ENCODE measurements at places on chromosomes 6 and 20.

DNA sequence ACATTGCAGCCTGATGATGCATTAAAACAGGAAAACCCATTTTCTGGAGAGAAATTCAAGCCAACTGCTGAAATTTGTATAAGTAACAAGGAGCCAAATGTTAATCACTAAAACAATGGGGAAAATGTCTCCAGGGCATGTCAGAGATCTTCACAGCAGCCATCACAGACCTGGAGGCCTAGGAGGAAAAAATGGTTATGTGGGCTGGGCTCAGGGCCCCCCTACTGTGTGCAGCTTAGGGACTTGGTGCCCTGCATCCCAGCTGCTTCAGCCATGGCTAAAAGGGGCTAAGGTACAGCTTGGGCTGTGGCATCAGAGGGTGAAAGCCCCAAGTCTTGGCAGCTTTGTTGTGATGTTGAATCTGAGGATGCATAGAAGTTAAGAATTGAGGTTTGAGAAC is 479.8 kb downstream of the BCKDHB start:
- no peak for DNase-seq

GRCh38 chr6:686497-686896 is 6.4 kb downstream of the EXOC2 start:
- peak; percentile 34 for DNase-seq

DNA sequence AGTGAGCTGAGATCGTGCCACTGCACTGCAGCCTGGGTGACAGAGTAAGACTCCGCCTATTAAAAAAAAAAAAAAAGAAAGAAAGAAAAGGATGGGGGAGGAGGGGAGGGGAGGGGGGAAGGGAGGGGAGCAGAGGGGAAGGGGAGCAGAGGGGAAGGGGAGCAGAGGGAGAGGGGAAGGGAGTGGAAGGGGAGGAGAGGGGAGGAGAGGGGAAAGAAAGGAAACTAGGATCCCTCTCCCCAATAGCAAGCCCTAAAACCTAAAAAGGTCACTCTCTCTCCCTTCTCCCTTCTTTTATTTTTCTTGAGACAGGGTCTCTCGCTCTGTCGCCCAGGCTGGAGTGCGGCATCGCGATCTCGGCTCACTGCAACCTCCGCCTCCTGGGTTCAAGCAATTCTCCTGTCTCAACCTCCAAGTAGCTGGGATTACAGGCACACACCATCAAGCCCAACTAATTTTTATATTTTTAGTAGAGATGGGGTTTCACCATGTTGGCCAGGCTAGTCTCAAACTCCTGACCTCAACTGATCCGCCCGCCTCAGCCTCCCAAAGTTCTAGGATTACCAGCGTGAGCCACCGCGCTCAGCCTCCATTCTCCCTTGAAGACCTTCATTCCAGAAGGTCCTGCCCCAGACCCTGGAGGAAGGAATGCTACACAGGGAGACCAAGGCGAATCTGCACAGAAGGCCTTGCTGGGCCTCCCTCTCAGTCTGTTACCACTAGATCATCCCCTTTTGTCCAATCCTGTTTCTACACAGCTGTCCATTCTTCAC is 45.8 kb upstream of the PIM1 start:
- no peak for DNase-seq

DNA sequence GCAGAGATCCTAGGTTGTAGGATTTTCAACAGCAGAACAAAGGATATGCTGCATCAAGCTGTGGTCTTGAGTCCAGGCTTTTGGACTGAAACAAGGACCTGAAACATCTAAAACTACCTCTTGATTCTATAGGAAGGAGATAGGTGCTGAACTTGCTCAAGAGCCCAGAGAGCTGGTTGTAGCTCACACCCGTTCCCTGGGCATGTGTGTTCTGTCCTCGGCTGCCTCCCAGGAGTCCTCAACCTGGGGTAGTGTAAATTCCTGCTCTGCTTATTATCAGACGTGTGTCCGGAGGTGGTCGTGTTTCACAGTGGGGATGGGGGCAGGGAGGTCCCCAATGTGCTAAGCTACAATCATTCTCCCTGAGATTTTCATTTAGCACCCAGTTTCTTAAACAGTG is 4.8 kb downstream of the NOP56 start:
- DNase-seq, result no peak

DNA sequence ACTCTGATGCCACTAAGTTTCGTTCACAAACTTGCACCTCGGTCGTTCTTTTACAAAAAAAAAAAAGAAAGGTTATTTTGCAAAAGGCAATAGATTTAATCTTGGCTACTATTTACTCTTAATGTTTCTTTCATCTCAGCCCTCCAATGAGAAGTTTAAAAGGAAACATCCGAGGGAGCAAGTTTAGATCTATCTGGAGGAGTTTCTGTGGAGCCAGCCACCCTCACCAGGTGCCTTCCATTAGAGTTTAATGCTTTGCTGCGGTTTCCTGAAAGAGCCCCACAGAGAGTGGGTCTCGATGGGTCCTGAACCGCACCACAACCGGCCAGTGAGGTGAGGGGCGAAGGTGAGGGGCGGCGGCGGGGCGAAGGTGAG is 632 bp downstream of the PRKN start:
- no peak for DNase-seq

- no peak for DNase-seq
Observed at GRCh38 chr6:68071740-68072139, 563.3 kb upstream of the ADGRB3 start.

DNA sequence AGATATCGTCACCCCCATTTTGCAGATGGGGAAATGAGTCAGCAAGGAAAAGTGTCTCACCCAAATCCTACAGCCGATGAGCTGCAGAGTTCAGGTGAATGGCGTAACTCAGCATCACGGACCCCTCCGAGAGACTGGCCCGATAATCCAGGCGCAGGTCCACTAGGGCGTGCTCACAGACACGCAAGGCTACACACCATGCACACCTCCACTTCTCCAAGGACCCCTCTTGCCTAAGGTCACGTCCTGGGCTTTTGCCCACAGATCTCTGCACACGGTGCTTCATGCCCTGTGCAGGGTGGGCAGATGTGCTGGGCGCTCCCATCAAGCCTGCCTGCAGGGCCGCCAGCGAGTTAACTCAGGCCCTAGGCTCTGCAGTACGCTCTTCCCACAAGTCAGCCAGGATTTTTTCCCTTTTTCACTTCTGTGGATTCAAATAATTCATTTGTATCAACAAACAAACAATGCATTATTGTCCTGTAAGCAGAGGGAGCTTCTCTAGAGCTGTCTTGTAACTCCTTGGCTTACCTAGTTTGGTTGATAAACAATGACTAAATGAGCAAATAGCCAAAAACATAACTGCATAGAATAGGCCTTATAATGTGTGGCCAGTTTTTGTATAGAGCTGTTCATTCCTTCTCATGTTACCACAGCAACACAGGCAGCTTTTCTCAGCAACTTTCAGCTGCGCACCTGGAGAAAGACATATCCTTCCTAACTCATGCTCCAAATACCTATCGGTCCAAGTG is 139.1 kb downstream of the AGPAT4 start:
- DNase-seq, result no peak

- no peak for DNase-seq
Observed at GRCh38 chr6:103875221-103875620, 984.5 kb downstream of the HACE1 start.

DNA sequence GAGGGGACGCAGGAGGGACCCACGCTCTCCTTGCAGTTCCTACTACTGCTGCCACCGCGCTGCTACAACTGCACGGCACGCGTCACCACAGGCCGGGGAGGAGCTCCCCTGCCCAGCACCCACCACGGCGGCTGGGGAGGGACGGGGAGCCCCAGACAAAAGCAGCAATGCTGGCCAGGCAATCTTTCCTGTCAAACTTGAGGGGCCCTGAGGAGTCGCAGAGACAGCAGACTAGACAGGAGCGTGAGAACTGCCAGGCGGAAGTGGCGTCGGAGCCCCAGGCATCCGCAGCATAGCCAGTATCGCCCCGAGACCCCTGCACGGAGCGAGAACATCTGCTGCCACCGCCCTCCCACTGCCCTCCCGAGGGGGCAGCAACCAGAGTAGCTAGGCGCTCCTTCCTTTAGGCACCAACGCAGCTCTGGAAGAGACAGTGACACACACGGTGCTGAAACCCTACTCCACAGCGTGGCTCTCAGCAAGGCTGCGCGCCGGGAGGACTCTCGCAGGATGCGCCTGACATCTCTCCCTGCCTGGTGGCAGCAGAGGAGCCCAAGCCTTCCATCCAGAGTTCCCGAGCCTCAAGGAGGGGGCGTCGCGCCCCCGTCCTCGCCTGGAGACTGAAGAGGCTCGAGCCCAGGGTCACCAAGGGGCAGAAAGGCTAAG is 2.2 kb downstream of the TAF4 start:
- DNase-seq, result no peak

DNA sequence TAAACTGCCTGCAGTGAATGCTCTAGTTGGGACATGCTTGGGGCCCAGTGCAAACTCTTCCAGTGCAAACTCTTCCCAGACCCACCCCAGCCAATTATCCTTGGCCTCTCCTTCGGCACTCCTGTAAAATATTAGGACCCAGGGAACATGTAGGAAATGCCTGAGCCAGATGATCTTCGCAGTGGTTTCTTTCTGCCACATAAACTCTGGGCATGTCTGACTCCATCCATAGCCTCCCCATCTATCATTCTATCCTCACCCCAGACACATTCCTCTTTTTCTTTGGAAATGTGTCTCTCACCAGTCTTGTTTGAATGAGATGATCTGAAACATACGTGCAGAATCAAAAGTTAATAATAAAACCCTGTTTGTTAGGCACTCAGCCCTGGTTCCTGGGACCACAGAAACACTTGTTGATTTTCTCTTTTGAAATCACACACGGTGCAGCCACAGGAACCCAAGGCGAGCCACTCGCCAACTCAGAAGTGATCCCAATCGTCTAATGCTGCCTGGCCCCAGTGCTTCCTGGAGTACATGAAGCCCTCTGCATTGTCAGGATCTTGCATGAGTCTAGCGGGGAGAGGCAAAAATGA is 108.9 kb upstream of the CST7 start:
- peak; percentile 92 for DNase-seq

DNA sequence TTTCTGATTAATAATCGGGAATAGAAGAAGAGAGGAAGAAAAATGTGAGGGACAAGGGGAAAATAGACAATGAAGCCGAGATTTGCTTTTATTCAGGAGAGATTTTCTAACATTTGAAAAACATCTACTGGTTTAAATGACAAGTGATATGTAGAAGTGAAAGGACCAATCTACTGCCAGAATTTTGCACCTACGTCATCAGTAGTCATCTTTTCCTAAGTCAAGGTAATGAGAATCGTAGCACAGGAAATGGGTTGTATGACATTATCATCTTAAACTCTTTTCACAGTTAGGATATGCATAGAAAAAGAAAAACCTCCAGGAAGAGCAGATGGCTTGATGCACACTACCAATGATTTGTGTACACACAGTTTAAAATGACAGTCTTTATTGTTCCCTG is 45.3 kb upstream of the RAB32 start:
- DNase-seq, result no peak

- no peak for DNase-seq
Observed at GRCh38 chr20:63224412-63225081, 8.6 kb upstream of the YTHDF1 start.

GRCh38 chr20:25000268-25000801 is 7.8 kb upstream of the APMAP start:
- DNase-seq, result peak; percentile 80

DNA sequence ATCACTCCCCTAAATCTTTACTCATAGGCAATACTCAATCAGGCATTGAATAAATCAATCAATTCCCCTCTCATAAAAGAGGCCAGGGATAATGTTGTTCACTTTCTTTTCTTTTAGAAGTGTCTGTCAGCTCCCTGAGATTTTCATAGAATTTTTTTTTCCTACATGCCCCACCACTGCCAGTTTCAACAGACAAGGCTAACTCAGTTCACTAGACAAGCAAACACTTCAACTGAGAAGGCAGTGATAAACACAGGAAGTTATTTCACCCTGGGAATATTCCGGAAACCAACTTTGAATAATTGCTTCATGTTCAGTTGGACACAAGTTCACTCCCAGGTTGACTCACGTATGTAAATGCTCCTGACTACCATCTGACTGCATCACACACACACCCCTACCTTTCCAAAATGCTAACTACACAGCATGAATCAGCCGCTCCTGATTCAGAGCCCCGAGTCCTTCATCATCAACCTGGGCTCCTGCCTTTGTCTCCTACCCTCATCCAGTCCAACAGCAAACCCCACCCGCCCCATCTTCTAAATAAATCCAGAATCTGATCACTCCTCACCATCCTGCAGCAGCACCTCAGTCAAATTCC is 143.9 kb downstream of the BCAS1 start:
- DNase-seq, result peak; percentile 76

- DNase-seq, result peak; percentile 62
Observed at GRCh38 chr6:25223490-25223991, 55.6 kb upstream of the CARMIL1 start.

- DNase-seq, result no peak
Observed at GRCh38 chr6:34486106-34486740, 20.3 kb downstream of the PACSIN1 start.

- no peak for DNase-seq
Observed at GRCh38 chr6:140311146-140311545, 936.7 kb upstream of the CITED2 start.

GRCh38 chr6:17493286-17493685 is 99.9 kb downstream of the CAP2 start:
- no peak for DNase-seq

DNA sequence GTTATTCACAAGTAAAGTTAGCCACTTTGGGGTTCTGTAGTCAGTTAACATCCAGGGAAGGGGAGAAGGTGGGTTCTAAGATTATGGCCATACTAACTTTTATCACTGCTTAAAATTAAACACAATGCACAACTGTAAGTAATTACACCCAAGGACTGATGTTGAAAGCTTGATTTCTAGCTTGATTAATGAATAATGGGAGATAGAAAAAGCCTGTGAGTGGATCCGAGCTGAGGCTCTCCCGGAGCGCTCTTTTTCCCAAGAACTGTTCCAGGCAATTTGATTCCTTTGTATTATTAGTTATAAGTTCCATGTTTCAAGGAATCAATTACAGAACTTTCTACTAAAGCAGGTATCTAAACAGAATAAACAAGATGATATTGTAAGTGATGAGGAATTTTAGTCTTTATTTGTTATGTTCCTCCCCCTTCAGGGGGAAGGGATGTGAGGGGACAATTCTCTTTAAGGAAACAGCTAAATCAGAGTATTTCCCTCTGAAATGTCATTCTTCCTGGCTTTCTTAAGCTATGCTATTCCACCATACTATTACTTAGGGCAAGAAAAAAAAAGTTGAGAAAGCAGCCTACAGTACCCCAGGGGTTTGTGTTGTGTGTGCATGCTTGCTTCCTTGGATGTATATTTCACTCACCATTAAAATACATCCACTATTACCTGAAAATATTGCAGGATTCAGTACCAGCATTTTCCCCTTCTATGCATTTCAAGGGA is 3.8 kb downstream of the TSHZ2 start:
- DNase-seq, result no peak

DNA sequence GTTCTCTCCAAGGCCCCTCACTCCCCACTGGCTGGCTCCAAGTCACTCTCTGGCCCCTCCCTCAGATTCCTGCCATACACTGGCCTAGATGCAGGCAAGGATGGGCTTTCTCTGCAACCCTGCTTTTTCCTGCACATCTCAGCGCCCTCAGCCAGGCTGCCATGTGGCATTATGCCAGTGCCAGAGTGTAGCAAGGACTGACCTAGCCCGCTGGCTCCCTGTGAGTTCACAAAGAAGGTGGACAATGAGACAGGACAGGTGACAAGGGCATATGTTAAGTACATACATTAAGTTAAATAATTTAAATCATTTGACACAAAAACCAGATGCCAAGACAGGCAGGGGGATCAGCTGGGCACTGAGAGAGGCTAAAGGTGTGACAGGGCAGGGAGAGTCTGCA is 394.6 kb downstream of the ZFAND3 start:
- no peak for DNase-seq

- no peak for DNase-seq
Observed at GRCh38 chr20:49411221-49411925, 71.1 kb downstream of the KCNB1 start.

- no peak for DNase-seq
Observed at GRCh38 chr20:25389858-25390537, 637 bp downstream of the ABHD12 start.

- DNase-seq, result no peak
Observed at GRCh38 chr6:161476711-161477110, 202.8 kb upstream of the AGPAT4 start.

Measured in fibroblast of skin of left quadriceps (primary cell).